Hematopoietic multipotent progenitor cell (in vitro differentiated cells): ENCODE measurements at places on chromosomes 5 and 9. TPM values are rescaled to one million over a fixed set of nuclear protein-coding genes. Genes with fewer than 3 reads are reported as not detected.

Gene SMU1
- total RNA-seq: 18.6 TPM

Gene TMEM174
- total RNA-seq: not detected

Gene SPARC
- 112 TPM for total RNA-seq

Gene MLANA
- total RNA-seq: not detected

Gene SLC34A3
- not detected for total RNA-seq

Gene RMI1
- 3.8 TPM for total RNA-seq

Gene C5orf15
- total RNA-seq: 26.7 TPM

Gene PCDHGA12
- total RNA-seq: 2.2 TPM

Gene CDH10
- under 0.01 TPM for total RNA-seq

Gene TSPAN17
- 21.0 TPM for total RNA-seq

Gene FOXD4
- total RNA-seq: 0.27 TPM

Gene ENC1
- total RNA-seq: 3.5 TPM

Gene PCDHB7
- total RNA-seq: under 0.01 TPM

Gene LCN15
- not detected for total RNA-seq

Gene NOXA1
- total RNA-seq: 4.6 TPM

Gene PPP3R2
- not detected for total RNA-seq

Gene RANBP3L
- not detected for total RNA-seq

Gene FBP1
- total RNA-seq: 0.54 TPM

Gene SHLD3
- 2.2 TPM for total RNA-seq

Gene DAB2IP
- total RNA-seq: 0.81 TPM

Gene FBP2
- total RNA-seq: not detected

Gene PCAT7
- under 0.01 TPM for total RNA-seq

Gene FOXD4L6
- under 0.01 TPM for total RNA-seq

Gene CHSY3
- total RNA-seq: 0.27 TPM

Gene SLC46A2
- total RNA-seq: under 0.01 TPM

Gene CCDC112
- total RNA-seq: 3.8 TPM

Gene UBE2D2
- total RNA-seq: 36.6 TPM

Gene ZNF618
- 20.2 TPM for total RNA-seq

Gene OR1Q1
- total RNA-seq: under 0.01 TPM

Gene DIPK1B
- 227 TPM for total RNA-seq

Gene WNT8A
- 1.1 TPM for total RNA-seq

Gene FBN2
- 0.27 TPM for total RNA-seq

Gene NR2F1
- total RNA-seq: not detected

Gene PAEP
- total RNA-seq: not detected

Gene LSM11
- 2.4 TPM for total RNA-seq

Gene HK3
- 3.5 TPM for total RNA-seq

Gene ACER2
- 3.8 TPM for total RNA-seq

Gene EQTN
- total RNA-seq: not detected

Gene AGXT2
- not detected for total RNA-seq

Gene GPR21
- total RNA-seq: 12.1 TPM

Gene PAX5
- total RNA-seq: 3.0 TPM

Gene UHRF2
- 50.9 TPM for total RNA-seq
